ENCODE measurements at places on chromosomes 1 and 21.
A peak's percentile ranks its signal among the peaks of the same experiment; 100 is the strongest.

DNA sequence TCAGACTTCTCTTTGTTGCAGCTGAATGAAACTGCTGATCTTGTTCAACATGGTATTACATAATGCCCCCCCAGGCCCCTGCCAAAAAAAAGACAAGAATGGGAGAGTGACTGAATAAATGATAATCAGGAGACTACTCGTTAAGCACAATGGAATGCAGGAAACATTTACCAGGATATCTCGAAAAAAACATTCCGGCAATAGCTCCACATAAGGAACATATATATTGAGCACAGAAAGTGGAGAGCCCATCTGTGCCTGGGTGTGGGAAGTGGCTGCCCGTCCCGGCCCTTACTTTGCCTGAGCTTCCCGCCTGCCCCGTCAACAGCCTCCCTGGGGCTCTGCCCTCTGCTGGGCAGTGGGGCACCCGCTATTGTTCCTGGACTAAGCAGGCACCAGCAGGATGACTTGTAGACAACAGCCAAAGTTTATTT is 13.3 kb downstream of the TRIM11 start:
- no peak for DNase-seq

- no peak for DNase-seq
Measured at GRCh38 chr1:30695439-30695841, 27.9 kb downstream of the MATN1 start.

- DNase-seq, result no peak
Measured at GRCh38 chr1:23483321-23484252, at the start of gene ASAP3. ASAP3 (minus strand) TSS chr1:23484179; CDS start chr1:23484133, 46 bp downstream.

- no peak for DNase-seq
Measured at GRCh38 chr1:231219422-231220401, 21.3 kb upstream of the GNPAT start.

- DNase-seq, result no peak
Measured at GRCh38 chr1:42689912-42690311, 7.7 kb downstream of the YBX1 start.

- DNase-seq, result peak; percentile 83
Measured at GRCh38 chr1:15411593-15412137, 2.0 kb downstream of the EFHD2 start.

DNA sequence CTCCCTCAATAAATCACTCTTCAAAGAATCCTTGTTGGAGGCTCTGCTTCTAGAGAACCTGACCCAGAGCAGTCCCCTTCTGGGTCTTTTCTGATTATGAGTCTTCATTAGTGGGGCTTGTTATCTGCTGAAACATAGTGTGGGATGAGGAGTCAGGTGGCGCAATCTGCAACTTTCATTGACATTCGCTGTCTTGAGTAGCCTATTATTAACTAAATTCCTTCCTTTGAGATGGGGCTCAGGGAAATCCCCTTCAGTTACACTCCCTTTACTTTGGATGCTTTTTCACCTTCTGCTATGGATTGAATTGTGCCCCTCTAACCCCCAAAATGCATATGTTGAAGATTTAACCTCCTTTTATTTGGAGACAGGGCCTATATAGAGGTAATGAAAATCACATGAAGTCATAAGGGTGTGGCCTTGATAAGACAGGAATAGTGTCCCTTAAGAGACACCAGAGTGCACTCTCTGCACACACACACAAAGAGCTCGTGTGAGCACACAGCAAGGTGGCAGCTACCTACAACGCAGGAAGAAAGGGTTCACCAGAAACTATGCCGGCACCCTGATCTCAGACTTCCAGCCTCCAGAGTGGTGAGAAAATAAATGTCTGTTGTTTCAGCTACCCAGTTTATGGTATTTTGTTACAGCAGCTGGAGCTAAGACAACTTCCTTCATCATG is 19.5 kb downstream of the DIO1 start:
- DNase-seq, result no peak

- DNase-seq, result peak; percentile 13
Measured at GRCh38 chr1:221069178-221069903, 190.1 kb downstream of the HLX start.

GRCh38 chr1:4974981-4975685 is 320.7 kb downstream of the AJAP1 start:
- DNase-seq, result no peak

GRCh38 chr1:208211921-208212843 is 32.0 kb downstream of the PLXNA2 start:
- DNase-seq, result no peak

- no peak for DNase-seq
Measured at GRCh38 chr1:232422098-232422497, 207.8 kb downstream of the SIPA1L2 start.

- DNase-seq, result no peak
Measured at GRCh38 chr21:34511787-34512455, at the start of gene KCNE1. KCNE1 (minus strand) TSS chr21:34512210; CDS start chr21:34449634, 62,576 bp downstream.

GRCh38 chr1:211531194-211532087 is 39.5 kb upstream of the RD3 start:
- no peak for DNase-seq

DNA sequence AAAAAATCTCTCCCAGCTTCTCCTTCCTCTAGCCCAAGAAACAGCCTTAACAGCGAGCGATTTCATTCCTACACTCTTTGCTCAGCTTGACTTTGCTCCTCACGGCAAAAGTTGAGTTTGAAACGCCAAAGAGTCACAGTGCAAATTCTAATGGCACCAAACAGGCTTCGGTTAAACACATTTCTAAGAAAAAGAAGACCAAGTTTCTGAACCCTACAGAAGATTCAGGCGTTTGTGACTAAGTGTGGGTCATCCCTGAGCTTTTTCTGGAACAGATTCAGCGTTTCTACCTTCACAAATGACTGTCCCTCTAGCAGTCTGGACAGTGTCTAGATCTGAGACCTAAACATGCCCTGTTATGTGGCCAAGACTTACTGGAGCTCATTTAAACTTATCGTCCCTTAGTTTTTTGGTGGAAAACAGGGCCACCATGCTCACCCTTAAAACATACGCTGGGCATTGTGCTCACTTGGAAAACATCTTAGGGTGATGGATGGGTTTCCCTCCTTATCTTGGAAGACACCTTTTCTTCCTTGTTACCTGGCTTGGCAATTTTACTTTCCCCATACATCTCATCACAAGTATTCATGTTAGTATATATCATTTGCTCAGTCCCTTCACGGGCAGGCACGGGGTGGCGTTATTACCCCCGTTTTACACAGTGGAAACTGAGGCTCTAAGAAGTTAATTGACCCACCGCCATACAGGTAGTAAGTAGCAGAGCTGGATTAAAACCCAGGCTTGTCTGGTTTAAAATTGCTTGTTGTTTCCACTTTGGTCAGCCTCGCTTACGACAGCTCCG is 1.0 kb downstream of the C1orf198 start:
- no peak for DNase-seq

DNA sequence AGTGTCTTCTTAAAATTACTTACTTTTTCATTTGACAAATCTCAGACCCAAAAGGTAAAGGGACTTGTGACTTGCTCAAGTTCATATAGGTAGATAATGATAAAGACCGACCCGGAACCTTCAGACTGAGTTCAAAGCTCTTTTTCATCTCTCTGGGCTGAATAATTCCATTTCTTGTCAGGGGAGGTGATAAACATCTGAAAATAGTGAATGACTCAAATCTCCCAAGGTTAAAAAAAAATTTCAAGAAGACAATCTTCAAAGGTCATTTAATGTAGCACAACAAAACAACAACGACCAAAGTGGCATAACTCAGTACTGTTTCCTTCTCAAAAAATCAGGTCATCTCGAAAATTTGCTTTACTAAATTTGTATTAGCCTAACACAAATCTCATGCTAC is 20.6 kb downstream of the LUZP1 start:
- DNase-seq, result no peak

DNA sequence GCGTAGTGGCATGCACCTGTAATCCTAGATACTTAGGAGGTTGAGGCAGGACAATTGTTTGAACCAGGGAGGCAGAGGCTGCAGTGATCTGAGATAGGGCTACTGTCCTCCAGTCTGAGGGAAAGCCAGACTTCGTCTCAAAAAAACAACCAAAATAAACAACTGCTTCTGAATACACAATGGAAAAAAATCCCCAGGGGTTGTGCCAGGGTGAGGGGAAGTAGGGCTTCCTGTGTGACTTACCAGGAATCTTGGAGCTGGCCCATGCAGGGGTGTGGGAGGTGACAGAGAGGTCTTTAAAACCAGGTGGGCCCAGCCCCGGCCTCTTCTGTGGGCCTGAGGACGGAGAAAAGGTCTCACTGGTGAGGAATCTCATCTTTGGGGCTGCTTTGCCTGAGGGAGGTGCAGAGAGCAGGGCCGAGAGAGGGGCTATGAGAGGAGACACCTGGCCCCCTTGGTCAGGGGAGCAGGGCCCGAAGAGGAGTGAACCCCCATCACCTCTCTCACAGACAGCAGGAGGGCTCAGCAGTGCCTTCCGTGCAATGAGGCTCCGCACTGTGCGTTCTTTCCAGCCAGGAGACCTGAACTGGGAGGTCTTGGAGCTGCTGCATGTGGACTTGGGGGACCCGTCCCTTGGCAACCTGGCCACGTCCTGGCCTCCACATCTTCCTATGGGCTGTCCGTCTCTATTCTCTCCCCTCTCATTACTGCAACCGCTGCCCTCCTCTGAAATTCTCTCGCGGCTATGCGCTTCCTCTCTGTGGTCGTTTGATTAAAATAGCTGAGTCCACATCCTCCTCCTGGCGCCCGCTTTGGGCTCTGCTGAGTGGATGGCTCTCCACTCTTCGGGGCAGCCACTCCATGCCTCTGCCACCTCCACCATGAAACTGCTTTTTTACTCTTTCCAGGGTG is 10.7 kb downstream of the PLA2G5 start:
- DNase-seq, result no peak

DNA sequence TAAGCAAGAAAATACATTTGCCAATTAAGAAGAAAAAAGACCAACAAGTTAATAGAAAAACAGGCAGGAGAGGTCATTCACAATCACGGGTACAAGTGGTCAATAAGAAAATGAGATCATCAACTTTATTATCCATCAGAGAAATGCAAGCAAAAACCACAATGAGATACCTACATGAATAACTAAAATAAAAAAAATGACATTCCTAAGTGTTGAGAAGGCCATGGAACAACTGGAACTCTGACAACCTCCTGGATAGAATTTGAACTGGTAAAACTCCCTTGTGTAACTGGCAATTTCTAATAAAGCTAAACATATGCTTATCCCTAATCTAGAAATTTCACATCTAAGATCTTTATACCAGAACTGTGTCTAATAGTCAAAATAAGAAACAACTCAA is 135.4 kb upstream of the BACE2 start:
- no peak for DNase-seq

GRCh38 chr1:151535326-151536271 is 4.5 kb upstream of the TUFT1 start:
- no peak for DNase-seq

- DNase-seq, result no peak
Measured at GRCh38 chr21:45279446-45280177, 8.1 kb downstream of the POFUT2 start.
